ENCODE measurements at places on chromosomes 3 and 15.

GRCh38 chr3:141015481-141015880 is 35.7 kb upstream of the SPSB4 start:
- no peak for DNase-seq

DNA sequence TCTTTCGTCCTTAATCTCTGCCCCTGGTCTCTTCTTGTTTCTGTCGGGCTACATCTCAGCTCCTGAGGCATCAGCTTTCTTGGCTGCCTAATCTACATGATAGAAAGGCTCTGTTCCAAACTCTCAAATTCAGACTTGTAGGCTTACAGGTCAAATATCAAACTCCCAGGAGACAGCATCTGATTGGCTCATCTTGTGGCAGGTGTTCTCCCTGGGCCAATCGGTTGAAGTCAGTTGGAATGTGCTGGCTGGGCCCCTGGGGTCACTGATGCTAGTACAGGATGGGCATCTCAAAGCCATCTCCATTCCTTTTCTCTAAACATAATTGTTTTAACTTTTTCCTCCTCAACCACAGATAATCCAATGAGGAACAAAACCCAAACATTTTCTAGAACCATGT is 198.7 kb downstream of the CNTN3 start:
- DNase-seq = no peak

GRCh38 chr3:54853573-54854404 is 74.1 kb downstream of the LRTM1 start:
- peak; percentile 44 for DNase-seq

DNA sequence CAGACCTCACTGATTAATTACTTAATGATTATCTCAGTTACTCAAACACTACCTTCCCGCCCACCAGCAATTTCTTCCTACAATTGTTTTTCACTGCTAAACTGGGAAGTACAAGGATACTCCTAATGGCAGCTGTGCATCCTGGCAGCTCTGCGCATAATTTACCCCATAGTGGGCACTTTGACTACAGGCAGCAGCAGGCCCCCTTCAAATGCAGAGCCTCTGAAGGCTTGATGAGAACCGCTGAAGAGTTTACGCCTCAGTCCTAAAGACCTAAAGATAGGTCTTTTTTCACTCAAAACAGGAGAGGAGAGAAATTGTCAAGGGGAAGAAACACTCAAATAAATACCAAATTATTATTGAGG is 10.7 kb downstream of the CCDC32 start:
- DNase-seq = no peak

DNA sequence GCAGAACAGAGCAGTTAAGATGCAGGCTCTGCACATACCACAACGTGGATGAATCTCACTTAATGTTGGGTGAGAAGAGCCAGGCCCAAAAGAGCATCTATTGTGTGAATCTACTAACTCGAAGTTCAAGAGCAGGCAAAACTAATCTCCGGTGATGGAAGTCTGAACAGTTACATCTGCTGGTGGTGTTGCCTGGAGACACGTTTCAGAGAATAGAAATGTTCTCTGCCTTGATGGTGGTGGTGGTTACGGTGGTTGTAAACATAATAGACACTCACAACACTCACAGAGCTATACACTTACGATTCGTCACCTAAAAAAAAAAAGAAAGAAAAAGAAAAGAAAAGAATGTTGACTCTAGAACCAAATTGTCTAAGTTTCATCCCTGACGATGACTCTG is 86.8 kb downstream of the LIPC start:
- DNase-seq = no peak

GRCh38 chr3:185825639-185826481 is 1.0 kb upstream of the IGF2BP2 start:
- DNase-seq = no peak

DNA sequence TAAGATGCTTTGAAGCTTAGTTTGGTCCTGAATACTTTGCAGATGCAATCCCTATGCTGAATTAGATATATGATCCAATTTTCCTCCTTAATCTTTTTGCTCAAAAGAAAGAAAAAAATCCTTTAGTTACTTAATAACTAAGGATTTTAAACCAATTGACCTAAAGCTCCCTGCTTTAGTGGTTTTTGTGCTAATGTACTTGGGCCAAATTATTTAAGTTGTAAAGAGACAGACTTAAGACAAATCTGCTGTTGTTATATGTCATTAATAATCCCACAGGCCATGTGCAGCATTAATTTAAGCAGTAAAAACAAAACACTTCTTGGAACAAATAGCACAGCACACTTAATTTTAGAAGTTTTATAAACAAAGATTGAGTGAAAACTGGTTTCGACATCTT is 776.1 kb upstream of the SEMA6D start:
- no peak for DNase-seq

DNA sequence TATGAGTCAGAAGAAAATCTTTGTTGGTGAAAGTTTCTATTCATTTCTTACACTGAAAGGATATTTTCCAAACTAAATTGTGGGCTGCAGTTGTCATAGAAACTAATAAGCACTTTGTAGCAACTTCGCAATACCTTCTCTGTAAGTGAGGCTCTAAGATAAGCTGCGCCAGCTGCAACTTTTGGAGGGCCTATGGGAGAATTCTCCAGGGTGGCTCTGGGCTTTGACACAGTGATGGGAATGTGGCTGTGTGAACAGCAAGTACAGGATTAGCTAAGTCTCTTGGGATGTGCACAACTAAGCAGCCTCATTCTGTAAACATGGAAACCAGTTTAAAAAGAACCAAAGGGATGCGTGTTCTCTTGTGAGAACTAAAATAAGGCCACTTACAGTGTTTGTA is 124.6 kb upstream of the SGO1 start:
- no peak for DNase-seq

DNA sequence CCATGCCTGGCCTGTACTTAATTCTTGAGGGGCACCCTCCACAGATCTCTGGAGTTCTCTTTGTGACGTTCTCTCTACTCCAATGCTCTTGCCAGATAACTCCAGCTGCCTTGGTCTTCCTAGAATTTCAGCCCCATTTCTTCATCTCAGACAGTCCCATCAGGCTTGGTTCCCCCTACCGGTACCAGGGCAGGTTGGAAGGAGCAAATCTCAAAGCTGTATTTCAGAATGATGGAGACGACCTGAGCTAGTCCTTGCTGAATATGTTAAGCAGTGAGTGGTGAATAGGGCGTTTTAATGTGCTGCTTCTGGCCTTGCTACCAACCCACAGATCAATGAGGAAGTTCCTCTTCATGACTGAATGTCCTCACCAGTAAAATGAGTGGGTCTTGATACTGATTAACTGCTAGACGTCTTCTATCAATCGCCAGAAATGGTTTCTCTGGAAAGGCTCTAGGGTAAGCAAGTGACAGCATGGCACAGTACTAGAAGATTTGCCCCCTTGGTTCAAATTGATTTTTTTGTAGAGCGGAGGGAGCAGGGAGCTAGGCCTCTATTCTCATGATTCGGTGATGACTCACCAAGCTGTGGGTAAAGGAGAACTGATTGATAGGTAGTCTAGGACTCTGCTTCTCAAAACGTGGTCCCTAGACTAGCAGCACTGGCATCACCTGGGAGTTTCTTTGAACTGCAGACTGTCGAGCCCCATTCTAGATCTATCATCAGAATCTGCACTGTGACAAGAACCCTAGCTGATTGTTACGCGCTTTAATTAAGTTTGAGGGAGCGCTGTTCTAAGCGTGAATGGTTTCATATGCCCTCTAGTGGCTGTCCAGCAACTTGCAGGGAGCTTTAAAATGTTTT is 67.8 kb downstream of the UBP1 start:
- peak; percentile 61 for DNase-seq

GRCh38 chr3:17014709-17015108 is 130.0 kb downstream of the PLCL2 start:
- DNase-seq = no peak

DNA sequence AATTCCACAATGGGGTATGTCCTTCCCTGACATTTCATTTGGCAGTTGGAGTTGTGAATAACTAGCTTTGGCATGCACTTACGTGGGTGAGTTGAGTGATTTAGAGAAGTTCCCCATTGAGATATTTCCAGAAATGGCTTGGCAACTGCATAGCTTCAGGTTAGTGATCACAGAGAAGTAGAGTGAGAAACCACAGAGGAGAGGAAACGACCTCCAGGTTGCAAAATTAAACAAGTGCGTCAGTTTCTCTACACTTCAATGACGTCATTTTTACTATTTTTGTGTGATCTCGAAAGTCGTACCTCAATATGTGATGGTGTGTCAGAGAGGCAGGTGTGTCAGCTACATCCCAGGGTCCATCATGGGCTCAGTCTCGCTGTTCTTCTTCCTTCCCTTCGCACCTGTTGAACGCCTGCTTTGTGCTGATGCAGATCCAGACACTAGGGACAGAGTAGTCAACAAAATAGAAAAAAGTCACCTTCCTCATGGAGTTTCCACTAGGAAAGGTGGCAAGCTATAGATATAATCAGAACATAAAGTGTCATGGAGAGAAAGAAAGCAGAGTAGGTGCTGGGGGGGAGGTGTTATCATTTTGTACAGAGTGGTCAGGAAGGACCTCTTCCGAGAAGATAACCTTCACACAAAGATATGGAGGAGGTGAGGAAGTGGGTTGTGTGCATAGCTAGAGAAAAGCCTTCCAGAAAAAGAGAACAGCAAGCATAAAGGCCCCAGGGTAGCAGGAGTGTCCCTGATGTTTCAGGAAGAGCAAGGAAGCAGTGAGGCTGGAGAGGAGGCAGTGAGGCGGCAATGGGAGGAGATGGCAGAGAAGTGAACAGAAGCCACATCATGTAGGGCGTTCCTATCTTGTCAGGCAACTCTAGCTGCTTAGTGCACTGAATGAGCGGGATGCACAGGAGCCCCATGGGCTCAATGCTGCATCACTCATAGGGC is 75.6 kb downstream of the MCTP2 start:
- peak; percentile 32 for DNase-seq
